DMS79 treated with DMSO at 0.1 percent for 48 hours (cell line): ENCODE measurements at places on chromosomes 1 and 21.

GRCh38 chr21:38241029-38241740 lies 15.6 kb upstream of the KCNJ15 start:
- DNase-seq: no peak

GRCh38 chr1:12539320-12539704 lies 78.7 kb downstream of the DHRS3 start:
- no peak for DNase-seq

- DNase-seq: no peak
Measured at GRCh38 chr1:74180490-74180889, 17.5 kb downstream of the LRRIQ3 start.

- DNase-seq: no peak
Measured at GRCh38 chr1:246308533-246309075, 198.5 kb downstream of the SMYD3 start.
